ENCODE measurements at places on chromosomes 16 and 17.

DNA sequence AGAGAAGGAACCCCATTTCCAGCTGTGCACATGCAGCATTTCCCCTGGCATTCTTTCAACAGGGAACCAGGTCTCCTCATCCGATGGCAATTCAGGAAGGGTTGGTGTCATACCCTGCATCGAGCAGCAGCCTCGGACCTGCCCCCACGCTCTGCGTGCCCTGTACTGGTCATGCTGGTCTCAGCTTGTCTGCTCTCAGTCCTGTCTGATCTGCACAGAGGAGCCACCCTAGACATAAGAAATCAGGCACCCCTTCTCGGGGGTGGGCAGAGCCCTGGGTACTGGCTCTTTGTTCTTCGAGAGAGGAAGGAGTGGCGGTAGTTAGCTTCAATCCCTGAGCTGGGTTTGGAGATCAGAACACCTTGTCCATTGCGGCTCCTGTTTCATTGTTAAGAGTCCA lies 162.0 kb upstream of the RPH3AL start:
- DNase-seq: no peak

DNA sequence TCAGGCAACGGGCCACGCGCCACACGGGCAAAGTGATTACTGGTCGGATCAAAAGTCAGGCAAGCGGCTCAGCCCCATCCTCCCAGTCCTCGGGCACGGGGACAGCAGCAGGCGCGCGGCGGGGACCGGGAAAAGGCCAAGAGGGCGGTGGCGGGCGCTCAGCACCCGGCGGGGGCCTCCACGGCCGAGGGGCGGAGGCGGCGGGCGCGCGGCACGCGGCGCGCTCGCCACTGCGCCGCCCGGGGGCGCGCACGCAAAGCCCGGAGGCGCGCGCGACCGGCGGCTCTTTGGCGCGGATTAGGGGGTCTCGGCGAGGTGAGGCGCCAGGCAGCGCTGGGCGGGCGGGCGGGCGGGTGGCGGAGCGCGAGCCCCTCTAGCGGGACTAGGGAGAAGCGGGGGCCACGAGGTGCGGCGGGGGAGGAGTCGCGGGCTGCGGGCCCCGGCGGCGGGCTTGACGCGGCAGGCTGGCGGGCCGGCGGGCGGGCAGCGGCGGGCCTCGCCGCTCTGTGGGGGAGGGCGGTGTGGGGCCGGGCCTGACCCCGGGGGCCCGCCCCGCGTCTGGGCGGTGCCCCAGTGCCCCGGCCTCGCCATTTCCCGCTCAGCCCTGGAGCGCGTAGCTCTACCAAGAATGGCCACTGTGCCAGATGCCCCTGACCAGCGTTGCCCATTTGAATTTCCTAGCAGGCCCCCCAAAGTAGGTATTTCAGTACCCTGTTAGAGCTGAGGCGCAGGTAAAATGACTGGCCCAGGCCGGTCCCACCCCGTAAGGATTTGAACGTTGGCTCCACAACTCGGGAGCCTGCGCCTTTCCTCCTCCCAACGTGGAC lies at the start of the genes ACACA and TADA2A:
Gene ACACA (minus strand): TSS at position 202 of the 827 bp plus-strand sequence. CDS start 537 bp downstream, outside the sequence.
Gene TADA2A (plus strand): TSS at position 252 of the 827 bp plus-strand sequence. CDS start 4,480 bp downstream, outside the sequence.
- peak; percentile 75 for DNase-seq

DNA sequence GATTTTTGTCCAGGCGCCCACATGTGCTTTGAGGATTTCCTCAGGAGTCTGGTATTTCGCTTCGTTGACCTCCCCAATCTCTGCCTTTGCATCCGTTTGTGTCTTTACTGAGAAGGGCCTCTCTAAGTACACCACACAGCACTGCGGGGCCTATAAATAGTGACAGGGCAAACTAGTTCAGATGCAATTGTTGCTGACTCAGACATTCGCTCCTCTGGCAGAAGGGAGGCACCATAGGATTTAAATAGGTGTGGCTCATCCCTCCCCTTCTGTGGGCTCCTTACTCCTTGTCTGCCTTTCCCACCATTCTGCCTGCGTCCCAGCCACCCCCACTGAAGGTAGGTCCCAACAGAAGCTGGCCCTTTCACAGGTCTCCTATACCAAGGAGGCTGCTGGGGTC lies 192.3 kb downstream of the SHISA9 start:
- DNase-seq: no peak

DNA sequence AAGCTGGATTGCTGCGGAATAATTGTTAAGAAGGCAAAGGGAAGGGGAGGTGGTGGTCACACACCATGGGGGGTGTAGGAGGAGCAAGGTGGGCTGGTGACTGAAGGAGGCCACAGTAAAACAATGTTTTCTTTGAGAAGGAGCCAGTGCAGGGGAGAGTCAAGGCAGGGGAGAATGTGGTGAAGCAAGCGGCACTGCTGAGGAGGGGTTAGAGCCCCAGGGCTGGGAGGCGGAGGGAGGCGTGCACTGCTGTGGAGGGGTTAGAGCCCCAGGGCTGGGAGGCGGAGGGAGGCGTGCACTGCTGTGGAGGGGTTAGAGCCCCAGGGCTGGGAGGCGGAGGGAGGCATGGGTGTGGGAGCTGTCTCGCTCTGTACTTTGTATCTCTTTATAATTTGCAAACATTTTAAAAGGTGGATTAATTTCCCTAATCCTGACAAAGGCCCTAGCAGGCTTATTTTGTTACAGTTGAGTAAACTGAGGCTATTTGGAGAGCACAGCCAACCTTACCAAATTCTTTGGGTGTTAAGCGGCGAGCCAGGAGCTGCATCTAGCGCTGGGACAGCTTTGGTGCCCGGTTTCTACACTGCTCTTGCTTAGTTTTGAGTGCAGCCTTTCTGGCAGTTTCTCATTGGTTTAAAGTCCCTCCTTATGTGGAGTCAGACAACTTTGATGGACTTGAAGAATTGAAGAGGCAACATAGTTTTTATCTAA lies 20.9 kb downstream of the RPTOR start:
- DNase-seq: no peak

- no peak for DNase-seq
These were observed 5.3 kb downstream of the XYLT1 start for GRCh38 chr16:17465460-17465859.

- DNase-seq: no peak
These were observed 4.7 kb upstream of the CMTR2 start for GRCh38 chr16:71293919-71294318.

DNA sequence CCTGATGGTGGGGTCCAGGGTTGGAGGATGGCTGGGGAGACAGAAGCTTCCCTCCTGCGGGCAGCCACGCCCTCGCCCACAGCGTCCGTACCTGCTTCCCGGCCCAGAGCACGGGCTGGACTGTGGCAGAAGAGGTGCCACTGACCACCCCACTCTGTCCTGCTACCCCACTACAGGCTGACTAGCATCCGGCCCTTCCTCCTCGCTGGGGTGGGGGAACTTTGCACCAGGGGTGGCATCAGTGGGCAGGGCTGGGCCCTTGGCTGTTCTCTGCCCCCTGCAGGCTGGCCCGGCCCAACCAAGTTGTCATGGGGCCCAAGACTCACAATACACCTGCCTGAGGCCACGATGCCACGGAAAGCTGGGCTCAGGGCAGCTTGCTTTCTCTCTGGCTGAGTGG lies 73.0 kb downstream of the KLHDC4 start:
- DNase-seq: no peak

GRCh38 chr17:72634621-72635020 lies 457.9 kb downstream of the SLC39A11 start:
- peak; percentile 17 for DNase-seq

- peak; percentile 83 for DNase-seq
These were observed 5.4 kb downstream of the BANP start for GRCh38 chr16:87956365-87957231.

GRCh38 chr16:57260294-57260929 lies 15.4 kb downstream of the ARL2BP start:
- peak; percentile 25 for DNase-seq

DNA sequence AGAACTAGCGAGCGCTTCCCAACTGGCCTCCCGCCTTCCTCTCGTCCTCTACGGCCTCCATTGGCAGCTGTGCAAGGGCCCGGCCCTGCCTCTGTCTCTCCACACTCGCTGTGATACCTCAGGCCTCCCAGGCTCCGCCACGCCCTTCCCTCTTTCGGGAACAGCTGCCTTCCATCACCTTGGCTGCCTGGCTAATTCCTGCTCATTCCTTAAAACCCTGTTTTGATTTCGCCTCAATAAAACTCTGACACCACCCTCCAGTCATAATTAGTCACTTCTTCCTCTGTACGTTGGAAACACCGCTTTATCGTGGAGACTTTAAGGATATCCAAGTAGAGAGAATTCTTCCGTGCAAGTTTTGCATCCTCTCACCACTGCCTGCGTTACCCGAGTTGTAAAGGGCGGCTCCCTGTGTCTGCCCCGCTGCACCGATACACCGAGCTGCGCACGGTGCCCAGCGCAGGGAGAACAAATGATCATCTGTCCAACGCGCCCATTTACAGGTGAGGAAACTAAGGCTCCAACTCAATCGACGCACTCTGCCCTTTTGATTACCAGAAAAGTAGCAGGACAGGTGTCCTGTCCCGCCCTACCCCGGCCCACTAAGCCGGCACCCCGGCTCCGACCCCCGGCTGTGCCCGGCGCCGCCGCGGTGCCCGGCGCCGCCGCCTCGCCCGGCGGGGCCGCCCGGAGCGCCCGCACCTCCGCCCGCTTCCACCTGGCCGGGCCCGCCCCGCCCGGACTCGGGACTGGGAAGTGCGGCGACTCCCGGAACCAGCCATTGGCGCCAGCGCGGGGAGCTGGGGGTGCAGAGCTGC lies 139.7 kb downstream of the SEC14L1 start:
- DNase-seq: peak; percentile 12

DNA sequence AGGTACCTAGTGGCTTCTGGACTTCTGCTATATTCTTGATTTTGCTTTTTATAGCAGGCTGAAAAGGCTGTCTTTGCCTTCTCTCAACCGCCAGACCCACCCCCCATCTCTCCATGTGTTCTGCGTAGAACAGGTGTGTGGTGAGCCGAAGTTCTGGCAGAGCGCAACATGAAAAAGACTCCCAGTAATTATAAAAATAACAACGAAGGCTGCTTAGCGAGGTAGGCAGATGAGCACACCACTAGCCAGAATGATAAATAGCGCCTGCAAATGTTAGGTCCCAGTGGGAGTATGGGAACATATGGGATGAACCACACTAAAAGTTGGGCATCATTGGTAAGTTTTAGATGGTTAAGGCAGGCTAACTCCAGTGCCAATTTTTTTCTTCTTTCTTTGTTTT lies 14.0 kb upstream of the RBFOX1 start:
- no peak for DNase-seq

- no peak for DNase-seq
These were observed 47.0 kb upstream of the CDRT4 start for GRCh38 chr17:15514469-15514868.

GRCh38 chr17:77516902-77517301 lies 376.1 kb downstream of the SEC14L1 start:
- no peak for DNase-seq

GRCh38 chr17:38870259-38871165 lies 654 bp downstream of the LASP1 start:
- DNase-seq: peak; percentile 72

DNA sequence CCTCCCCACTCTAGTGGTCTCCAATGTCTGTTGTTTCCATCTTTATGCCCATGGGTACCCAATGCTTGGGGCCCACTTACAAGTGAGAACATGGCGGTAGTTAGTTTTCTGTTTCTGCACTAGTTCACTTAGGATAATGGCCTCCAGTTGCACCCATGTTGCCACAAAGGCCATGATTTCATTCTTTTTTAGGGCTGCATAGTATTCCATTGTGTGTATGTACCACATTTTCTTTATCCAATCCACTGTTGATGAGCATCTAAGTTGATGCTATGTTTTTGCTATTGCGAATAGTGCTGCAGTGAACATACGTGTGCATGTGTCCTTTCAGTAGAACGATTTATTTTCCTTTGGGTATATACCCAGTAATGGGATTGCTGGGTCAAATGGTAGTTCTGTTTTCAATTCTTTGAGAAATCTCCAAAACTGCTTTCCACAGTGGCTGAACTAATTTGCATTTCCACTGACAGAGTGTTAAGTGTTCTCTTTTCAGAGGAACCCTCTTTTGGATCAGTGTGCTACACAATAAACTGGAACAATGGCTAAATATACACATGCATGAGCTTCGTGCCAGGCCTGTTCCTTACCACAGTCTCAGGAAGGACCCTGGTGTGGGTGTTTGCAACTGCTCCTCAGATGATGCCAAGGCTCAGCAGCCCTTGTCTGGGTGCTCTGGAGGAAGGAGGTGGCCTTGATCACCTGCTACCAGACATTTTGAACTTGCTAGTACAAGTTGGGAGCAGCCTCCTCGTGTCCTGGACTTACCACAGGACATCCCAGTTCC lies 34.4 kb downstream of the KNOP1 start:
- no peak for DNase-seq
